ENCODE measurements at places on chromosomes 4 and X. TPM values are rescaled to one million over a fixed set of nuclear protein-coding genes. Genes with fewer than 3 reads are reported as not detected.

DNA sequence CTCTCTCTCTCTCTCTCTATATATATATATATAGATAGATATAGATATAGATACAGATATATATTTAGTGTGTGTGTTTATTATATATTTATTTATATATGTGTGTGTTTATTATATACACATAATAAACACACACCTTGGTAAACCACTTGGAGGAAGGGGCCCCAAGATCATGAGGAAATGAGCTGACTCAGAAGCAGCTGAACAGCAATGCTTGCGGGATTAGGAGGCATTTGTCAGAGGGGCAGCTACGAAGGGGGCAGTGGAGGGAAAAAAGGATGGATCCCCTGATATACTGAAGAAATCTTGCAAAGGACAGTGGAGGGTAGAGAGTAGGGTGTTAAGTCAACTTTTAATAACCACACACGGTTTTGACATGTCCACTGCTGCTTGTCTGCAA lies 120.0 kb upstream of the SORBS2 start:
- no peak for DNase-seq

DNA sequence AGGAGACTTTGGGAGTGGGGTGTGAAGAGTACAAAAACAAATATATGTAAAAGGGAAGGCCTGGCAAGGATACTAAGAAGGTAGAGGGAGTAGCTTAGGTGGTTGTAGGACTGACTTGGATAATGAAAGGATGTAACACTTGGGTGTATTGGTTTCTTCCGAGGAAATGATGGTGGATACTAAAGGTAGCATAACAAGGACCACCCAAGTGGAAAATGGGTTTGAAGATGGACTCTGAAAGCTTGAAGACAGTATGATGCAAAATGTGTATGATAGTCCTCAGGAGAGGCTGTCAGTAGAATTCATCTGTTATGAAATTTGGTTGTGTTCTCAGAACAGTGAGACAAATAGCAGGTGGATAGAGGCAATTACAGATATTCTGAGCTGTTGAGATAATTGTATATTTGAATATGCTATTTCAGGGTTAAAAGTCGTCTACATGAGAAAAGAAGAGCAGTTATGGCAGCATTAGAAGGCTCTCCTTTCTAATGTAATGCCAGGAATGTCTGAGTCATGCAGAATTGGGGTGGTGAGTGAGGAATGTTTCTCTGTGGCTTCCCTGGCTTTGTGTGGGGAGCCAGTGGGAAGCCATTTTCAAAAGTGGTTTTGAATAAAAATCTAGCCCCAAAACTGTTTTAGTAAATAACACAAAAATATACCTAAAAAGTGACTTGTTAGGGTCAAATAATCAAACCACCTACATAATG lies 75.6 kb downstream of the FHIP1A start:
- no peak for DNase-seq

GRCh38 chr4:1464581-1465171 lies 58.4 kb upstream of the NKX1-1 start:
- no peak for DNase-seq

DNA sequence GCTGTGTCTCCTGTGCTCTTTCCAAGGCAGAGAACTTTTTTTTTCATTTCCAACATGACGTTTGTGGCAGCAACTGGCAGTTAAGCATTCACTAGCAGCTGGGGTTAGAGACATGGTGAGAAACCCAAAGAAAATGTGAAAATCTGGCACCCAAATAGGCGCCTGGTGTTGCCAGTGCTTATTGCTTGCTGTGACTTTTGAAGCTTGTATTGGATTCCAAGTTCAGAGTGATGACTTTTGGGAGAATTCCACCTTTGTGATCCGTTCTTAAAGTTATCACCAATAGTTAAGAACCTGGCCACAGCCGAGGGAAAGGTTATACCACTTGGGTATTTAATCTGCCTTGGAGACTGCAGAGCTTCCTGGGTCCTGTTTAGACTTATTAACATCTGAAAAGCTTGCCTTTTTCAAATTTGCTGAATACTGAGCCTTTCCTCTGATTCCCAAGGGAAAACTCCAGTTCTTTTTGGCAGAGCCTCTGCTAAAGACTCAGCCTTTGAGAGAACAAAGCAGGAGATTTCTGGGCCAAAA lies 101.0 kb downstream of the OPHN1 start:
- DNase-seq: peak; percentile 73

GRCh38 chr4:85818700-85819099 lies 343.8 kb downstream of the ARHGAP24 start:
- no peak for DNase-seq

Gene TMEM131L
- 71.5 TPM for total RNA-seq
